ENCODE measurements at places on chromosomes 2 and 18.

DNA sequence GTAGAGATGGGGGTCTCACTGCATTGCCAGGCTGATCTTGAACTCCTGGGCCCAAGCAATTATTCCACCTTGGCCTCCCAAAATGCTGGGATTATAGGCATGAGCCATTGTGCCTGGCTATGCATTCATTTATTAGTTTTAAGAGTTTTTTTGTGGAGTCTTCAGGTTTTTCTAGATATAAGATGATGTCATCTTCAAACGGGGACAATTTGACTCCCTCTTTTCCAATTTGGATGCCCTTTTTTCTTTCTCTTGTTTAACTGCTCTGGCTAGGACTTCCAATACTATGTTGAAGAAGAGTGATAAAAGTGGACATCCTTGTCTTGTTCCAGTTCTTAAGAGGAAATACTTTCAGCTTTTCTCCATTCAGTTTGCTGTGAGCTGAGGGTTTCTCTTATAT is 113.7 kb upstream of the PARD3B start:
- H3K4me1 ChIP-seq = no peaks in the 10 kb centered on the region
- H3K27ac ChIP-seq = no peak overlapping the region
- no peaks in the 10 kb centered on the region for H3K27me3 ChIP-seq
- H3K36me3 ChIP-seq = no peaks in the 10 kb centered on the region

DNA sequence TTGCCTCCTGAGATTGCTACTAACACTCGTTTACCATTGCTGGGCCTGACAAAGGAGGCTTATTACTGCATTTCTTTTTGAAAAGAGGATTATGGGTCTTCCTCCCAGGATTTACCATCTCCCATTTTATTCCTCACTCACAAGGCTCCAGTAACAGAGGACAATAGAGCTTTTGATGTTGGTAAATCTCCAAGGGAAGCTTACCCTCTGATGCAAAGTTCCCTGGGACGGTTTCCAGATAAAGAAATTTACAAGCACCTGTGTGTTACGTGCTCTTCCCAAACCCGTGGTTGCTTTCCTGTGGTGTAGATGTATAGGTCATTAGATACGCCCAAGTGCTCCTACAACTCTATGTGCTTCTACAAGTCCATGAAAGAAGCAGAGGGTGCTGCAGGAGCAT is 17.1 kb downstream of the VSNL1 start:
- DNase-seq = no peak
- H3K4me1 ChIP-seq = no peaks in the 10 kb centered on the region
- no peaks in the 10 kb centered on the region for H3K27me3 ChIP-seq
- no peaks in the 10 kb centered on the region for H3K36me3 ChIP-seq
- H3K4me3 ChIP-seq = no peak overlapping the region
- H3K27ac ChIP-seq = no peak overlapping the region

- H3K4me3 ChIP-seq = no peak overlapping the region
- peaks cover 4% of the 10 kb centered on the region for H3K27me3 ChIP-seq
- H3K36me3 ChIP-seq = peaks cover 7% of the 10 kb centered on the region
- no peak for DNase-seq
- peaks cover 28% of the 10 kb centered on the region for H3K4me1 ChIP-seq
Measured at GRCh38 chr2:159905926-159906714, 108.1 kb upstream of the CD302 start.

- no peaks in the 10 kb centered on the region for H3K36me3 ChIP-seq
- H3K27me3 ChIP-seq = peaks cover 5% of the 10 kb centered on the region
- no peak within 1 kb of the TSS for H3K4me3 ChIP-seq
- H3K27ac ChIP-seq = no peak within 1 kb of the TSS
- DNase-seq = no peak
- peaks cover 6% of the 10 kb centered on the region for H3K4me1 ChIP-seq
Measured at GRCh38 chr2:240140511-240140910, at the start of gene OTOS. Gene OTOS (minus strand): TSS chr2:240140658. CDS start chr2:240140326, 332 bp downstream.

DNA sequence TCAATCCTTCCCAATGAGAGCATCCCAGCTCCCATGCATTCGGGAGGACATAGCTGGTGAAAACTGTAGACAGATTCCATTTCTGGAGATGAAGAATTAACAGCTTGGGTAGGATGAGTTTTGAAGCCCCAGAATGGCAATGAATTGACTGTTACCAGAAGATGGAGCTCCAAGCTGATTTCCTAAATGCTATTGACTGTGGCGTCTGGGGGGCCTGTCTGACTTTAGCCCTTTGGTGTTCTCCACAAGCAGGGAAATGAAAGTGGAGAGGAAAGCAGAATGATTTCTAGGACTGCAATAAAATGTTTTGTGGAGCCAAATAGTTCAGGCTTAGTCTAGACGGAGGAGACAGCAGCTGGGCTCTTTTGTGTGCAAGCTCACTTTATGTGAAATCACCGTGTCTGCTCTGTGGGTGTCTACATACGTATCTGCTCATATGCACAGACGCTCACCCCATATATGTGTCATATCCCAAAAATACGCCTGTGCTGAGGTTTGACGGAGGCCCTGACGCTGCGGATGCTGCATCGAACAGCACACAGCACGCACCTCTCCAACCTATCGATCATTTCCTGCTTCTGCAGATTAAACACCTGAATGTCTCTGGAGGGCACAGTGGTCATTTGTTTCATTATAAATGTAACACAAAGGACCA is 166.4 kb upstream of the PXDN start:
- DNase-seq = no peak
- no peak overlapping the region for H3K27ac ChIP-seq
- no peak overlapping the region for H3K4me3 ChIP-seq
- no peaks in the 10 kb centered on the region for H3K27me3 ChIP-seq
- no peaks in the 10 kb centered on the region for H3K4me1 ChIP-seq
- no peaks in the 10 kb centered on the region for H3K36me3 ChIP-seq

GRCh38 chr2:9820020-9820973 is 23.0 kb upstream of the TAF1B start:
- H3K4me1 ChIP-seq = peaks cover 11% of the 10 kb centered on the region
- no peak overlapping the region for H3K27ac ChIP-seq
- no peak for DNase-seq

GRCh38 chr2:75353131-75353530 is 153.8 kb upstream of the TACR1 start:
- H3K4me1 ChIP-seq = no peaks in the 10 kb centered on the region
- no peak overlapping the region for H3K27ac ChIP-seq
- H3K4me3 ChIP-seq = no peak overlapping the region
- no peaks in the 10 kb centered on the region for H3K27me3 ChIP-seq
- no peaks in the 10 kb centered on the region for H3K36me3 ChIP-seq

GRCh38 chr2:203697190-203697589 is 9.2 kb upstream of the CD28 start:
- no peak for DNase-seq
- no peaks in the 10 kb centered on the region for H3K36me3 ChIP-seq
- no peak overlapping the region for H3K27ac ChIP-seq
- H3K4me3 ChIP-seq = no peak overlapping the region
- H3K4me1 ChIP-seq = peaks cover 13% of the 10 kb centered on the region
- no peaks in the 10 kb centered on the region for H3K27me3 ChIP-seq

- peaks cover 5% of the 10 kb centered on the region for H3K36me3 ChIP-seq
- H3K4me3 ChIP-seq = peak overlapping the region; percentile 59
- peak overlapping the region; percentile 82 for H3K27ac ChIP-seq
- peak; percentile 76 for DNase-seq
- no peaks in the 10 kb centered on the region for H3K27me3 ChIP-seq
Measured at GRCh38 chr2:108612153-108612513, 77.9 kb downstream of the LIMS1 start.

GRCh38 chr2:38274286-38275276 is 102.5 kb downstream of the ATL2 start:
- peaks cover 2% of the 10 kb centered on the region for H3K27me3 ChIP-seq
- no peak overlapping the region for H3K27ac ChIP-seq
- H3K36me3 ChIP-seq = no peaks in the 10 kb centered on the region
- no peak overlapping the region for H3K4me3 ChIP-seq

DNA sequence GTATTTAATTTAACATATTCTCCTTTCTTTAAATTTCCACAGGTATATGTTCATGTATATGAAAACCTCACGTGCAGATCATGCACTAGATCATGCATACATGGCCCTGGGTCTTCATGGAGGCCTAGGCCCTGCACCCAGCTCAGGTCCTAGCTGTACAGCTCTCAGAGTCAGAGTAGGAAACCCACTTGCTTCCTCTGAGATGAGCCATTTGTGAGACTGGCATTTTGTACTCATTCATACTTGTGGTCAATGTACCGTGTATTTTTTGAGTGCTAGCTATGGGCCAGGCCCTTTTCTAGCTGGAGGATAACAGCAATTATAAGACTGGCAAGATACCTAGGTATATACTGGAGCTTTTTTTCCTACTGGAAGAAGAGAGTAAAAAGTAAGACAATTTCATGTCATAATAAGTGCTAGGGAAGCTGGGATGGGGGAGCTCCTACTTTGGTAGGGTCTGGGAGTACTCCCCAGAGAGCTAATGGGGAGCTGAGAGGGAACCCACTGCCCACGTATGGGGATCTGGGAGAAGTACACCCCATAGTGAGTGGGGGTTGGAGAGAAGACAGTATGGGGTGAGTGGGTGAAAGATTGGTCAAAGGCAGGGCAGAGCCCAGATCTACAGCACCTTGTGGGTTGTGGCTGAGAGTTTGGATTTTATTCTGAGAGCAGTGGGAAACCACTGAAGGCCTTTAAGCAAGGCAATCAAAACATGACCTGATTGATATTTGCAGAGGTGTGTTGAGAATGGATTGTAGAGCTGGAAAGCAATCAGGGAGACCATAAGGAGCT is 72.0 kb downstream of the POLE4 start:
- H3K36me3 ChIP-seq = no peaks in the 10 kb centered on the region
- no peak overlapping the region for H3K4me3 ChIP-seq
- no peak overlapping the region for H3K27ac ChIP-seq
- H3K4me1 ChIP-seq = peaks cover 24% of the 10 kb centered on the region
- DNase-seq = no peak

DNA sequence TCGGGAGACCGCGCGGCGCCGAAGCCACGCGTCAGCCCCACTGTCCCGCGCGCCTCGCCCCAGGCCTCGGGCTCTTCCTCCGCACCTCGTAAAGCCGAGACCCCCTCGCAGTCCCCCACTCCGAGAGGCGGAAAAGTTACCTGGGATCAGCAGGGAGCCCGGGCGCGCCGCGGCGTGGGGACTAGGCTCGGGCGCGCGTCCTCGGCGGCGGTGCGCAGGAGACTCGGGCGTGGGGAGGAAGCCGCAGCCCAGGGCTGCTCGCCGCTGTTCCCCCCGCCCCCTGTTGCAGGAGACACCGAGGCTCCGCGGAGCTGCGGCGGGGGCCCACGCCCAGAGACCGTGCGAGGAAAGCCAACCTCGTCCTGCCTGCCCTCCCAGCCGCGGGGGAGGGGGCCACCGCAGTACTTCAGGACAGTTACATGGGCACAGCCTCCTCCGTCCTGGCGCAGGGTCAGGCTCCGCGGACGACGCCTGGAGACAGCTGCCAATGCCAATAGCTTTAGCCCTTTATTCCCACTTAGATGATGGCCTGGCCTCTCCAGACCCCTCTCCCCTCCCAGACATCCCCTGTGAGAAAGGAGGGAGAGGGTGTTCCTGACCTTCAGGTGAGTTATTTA is at the start of gene EPB41L3:
TSS of gene EPB41L3 (minus strand) at position 225 of the 617 bp plus-strand sequence. CDS start 54,814 bp downstream, outside the sequence.
- no peaks in the 10 kb centered on the region for H3K36me3 ChIP-seq
- no peak within 1 kb of the TSS for H3K27ac ChIP-seq
- H3K4me3 ChIP-seq = no peak within 1 kb of the TSS
- H3K4me1 ChIP-seq = no peaks in the 10 kb centered on the region

DNA sequence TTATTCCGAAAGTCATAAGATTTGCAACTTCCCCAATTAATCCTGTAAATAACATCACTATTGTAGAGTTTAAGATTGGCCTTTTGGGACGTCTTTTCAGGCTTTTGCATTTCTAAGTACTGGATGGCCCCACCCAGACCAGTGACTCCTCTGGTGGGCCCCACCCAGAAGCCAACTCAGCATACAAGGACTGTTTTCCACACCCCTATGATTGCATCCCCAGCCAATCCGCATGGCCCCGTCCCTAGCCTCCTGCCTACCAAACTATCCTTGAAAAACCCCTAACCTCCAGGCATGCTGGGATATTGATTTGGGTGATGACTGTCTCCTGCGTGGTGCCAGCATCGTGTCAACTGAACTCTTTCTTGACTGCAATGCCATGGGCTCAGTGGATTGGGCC is 24.5 kb upstream of the TGIF1 start:
- no peaks in the 10 kb centered on the region for H3K36me3 ChIP-seq
- H3K27ac ChIP-seq = no peak overlapping the region
- H3K27me3 ChIP-seq = no peaks in the 10 kb centered on the region
- no peak overlapping the region for H3K4me3 ChIP-seq
- H3K4me1 ChIP-seq = no peaks in the 10 kb centered on the region

DNA sequence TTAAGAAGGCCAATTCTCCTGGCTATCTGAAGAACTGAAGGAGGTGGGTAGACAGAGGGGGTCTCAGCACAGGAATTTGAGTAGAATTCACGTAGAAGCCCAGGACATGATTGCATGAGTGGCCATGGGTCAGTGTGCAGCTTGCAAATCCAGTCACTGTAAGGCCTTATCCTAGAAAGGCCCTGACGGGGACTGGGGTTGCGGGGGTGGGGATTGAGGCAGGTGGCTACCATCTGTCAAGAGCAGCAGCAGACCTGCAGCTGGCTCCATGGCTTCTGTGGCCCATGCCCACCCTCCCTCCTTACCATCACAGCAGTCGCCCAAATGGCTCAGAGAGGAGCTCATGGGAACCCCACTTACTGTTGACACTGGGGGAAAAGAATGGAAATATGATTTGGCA is 34.6 kb upstream of the SLC14A1 start:
- no peak for DNase-seq
- no peak overlapping the region for H3K4me3 ChIP-seq
- H3K4me1 ChIP-seq = peaks cover 66% of the 10 kb centered on the region
- peaks cover 4% of the 10 kb centered on the region for H3K27me3 ChIP-seq
- peak overlapping the region; percentile 99 for H3K27ac ChIP-seq

DNA sequence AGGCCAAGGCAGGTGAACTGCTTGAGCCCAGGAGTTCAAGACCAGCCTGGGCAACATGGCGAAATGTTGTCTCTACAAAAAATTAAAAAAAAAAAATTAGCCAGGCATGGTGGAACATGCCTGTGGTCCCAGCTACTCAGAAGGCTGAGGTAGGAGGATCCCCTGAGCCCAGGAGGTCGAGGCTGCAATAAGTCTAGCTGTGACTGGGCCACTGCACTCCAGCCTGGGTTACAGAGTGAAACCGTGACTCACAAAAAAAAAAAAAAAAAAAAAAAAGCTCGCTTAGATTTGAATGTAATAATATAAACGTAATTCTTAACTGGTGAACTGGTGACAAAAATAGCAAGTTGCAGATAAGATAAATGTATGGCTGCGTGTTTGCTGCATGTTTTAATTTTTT is 56.5 kb downstream of the TFCP2L1 start:
- DNase-seq = no peak
- H3K27ac ChIP-seq = no peak overlapping the region
- no peaks in the 10 kb centered on the region for H3K27me3 ChIP-seq
- no peaks in the 10 kb centered on the region for H3K4me1 ChIP-seq

DNA sequence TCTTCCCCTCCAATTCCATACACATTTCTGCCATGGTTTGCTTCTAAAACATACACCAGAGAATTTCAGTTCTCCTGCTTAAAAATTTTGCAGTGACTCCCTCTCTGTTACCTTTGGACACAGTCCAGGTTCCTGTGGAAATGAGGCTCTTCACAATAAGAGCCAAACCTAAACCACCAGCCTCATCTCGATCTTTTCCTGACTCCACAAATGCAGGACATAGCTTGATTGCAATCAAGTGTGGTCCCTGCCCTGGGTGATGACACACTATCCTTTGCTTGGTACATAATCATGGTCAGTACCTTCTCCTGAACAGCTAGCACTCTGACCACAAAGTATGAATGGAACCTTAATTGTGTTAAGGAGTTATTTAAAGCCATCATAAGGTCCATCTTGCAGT is 134.9 kb upstream of the CHAC2 start:
- no peak overlapping the region for H3K27ac ChIP-seq
- DNase-seq = no peak
- H3K36me3 ChIP-seq = no peaks in the 10 kb centered on the region
- no peaks in the 10 kb centered on the region for H3K27me3 ChIP-seq
- peaks cover 17% of the 10 kb centered on the region for H3K4me1 ChIP-seq
